ENCODE measurements at places on chromosomes 2 and 18.

- DNase-seq, result no peak
Observed at GRCh38 chr2:22798386-22798785, 586.6 kb upstream of the KLHL29 start.

DNA sequence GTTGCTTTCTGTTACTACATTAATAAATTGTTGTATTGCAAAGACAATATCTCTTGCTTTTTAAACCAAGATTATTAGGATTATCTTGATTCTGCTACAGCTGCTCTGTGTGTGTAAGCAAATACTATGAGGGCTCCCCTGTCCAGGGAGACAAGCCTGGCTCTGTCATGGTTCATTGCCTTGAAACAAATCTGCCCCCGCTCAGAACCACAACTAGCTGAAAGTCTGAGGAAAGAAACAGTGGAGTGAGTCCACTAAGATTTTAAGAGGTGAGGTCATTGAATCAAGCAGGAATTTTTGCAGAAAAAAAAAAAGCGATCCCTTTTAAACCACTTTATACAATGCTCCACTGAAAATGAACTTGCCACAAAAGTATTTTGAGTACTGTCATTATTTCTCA, 30.8 kb upstream of the LRRTM4 start:
- peak; percentile 81 for DNase-seq

DNA sequence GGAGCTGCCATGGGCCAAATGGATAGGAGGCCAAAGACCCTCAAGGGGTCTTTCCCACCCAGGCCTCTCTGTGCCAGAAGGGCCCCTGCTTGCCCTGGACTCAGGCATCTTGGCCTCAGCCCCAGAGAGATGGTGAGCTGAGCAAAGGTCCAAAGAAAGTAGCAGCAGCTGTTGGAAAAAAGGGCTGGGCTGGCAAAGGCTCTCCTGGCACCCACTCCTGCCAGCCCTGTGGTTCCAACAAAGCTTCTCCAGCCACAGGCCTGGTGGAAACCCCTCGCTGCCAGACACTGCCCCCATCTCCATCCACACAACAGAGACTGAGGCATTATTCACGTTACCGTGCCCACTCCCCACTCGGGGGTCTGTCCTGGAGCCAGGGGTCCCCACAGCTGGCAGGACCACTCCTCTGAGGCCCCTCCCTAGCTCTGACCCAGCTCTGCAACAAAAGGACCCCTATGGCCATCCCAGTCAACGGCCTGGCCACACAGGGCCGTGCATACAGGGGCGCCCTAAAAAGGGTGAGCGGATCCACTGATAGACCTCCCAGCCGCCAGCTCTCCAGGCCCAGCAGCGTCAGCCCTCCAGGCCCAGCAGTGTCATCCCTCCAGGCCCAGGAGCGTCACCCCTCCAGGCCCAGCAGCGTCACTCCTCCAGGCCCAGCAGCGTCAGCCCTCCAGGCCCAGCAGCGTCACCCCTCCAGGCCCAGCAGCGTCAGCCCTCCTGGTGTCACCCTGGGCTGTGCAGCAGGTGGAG, 10.1 kb downstream of the BIN1 start:
- DNase-seq, result no peak

- no peak for DNase-seq
Observed at GRCh38 chr2:26801328-26801727, 15.5 kb downstream of the CENPA start.

DNA sequence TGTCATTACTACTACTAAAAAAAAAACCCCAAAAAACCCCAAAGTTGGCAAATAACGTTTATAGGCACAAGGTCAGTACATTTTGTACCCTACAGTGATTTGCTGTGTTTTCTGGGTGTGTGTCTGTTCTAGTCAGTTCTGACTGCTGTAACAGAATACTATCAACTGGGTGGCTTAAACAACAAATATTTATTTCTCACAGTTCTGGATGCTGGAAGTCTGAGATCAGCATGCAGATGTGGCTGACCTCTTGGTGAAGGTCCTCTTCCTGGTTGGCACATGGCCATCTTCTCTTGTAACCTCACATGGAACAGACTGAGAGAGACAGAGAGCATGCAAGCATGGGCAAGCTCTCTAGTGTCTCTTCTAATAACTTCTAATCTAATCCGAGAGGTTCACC, 103.1 kb downstream of the CERS6 start:
- peak; percentile 7 for DNase-seq

DNA sequence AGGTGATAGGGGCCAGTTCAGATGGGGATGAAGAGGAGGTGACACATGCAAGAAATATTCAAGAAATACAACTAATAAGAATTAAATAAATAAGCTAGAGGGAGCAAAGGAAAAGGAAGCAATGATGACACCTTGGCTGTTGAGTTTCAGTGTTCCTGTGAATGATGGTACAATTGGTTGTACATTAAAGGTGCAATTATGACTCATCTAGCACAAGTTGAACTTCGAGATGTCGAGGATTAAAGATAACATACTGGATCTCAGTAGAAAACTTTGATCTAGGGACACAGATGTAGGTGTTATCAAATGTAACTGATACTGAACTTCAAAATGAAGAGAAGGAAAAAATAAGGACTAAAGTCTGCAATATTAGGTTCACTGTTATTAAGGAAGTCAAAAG, 760.6 kb upstream of the CHAC2 start:
- no peak for DNase-seq

DNA sequence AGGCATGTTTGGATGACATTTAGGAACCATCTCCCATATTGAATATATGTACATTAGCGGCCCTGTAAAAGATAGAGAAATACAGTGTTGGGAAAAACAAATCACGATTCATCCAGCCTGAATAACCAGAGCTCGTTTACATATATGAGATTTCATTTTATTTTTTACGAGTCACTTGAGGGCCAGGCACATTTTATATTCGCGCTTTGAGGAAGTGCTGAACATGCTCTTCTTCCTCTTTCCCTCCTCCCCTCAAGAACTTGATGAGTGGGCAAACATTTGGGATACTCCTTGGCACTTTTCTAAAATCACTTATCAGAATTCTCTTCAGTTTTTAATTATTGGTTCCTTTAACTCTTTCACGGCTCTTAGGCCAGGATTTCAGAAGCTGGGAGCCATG, 268.0 kb upstream of the TANK start:
- no peak for DNase-seq

DNA sequence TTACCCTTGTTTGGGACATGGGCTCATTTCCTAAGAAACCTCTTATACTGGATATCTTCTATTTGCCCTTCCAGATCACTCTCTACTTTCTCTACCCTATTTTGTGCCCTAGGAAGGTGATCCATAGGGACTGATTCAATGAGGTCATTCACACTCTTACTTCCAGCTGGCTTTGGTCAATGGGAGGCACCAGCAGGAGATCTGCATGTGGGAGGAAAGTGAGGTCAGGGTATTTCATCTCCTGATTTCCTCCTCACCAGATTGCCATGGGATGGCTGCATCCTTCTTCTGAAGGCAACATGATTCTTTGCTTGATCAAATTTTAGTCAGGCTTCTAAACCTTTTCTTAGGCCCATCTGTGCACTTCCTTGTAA, 15.2 kb downstream of the M1AP start:
- DNase-seq, result no peak

DNA sequence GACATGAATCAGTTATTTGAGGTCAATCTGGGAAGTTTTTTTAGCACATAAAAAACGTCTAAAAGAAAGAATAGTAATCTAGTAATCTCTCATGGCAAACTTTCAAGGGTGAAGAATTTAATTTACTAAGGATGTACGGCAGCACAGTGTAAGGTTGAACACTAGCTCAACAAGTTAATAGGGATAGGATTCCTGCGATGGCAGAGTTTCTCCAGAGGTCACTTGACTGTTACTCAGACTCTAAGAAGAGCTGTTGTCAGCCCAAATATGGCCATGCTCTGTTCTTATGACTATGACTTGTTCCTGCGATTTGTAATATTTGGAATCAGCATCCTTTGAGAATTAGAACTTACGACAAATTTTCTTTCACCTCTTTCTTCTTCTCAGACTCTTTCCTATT, 553.3 kb upstream of the TNP1 start:
- DNase-seq, result no peak

DNA sequence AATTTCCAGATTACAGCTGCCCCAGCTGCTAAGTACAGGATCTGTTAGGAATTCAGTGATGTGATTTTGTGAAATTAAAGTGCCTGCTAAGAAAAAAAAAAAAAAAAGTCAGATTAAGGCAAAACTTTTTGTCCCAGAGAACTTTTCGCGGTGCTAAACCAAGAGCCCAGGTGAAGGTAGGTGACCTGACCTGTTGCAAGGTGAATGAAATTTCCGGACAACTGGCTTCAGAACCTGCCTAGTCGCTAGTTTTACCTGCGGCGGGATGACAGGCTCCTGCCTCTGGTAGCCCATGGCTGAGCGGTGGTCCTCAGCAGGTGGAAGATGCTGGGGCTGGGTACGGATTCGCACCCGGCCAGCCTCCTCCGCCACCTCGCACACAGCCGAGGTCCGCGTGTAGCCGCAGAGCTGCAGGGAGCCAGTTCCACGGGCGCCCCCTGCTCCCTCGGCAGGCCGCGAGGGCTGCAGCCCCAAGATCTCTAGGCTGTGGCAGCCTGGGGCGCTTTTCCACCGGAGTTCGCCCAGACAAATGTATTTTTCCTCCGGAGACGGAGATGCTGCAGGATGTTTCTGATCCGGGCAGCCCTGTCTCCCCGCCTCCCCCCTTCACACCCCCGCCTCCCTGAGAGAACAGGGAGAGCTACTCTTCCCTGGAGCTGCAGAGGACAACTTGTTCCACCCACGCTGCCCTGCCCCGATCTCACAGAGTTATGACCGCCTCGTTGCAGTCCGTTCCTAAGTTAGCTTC, at the start of gene SLC38A11:
SLC38A11 (minus strand) TSS at position 572 of the 748 bp plus-strand sequence; CDS start at position 294, 278 bp downstream.
- no peak for DNase-seq

- DNase-seq, result peak; percentile 38
Observed at GRCh38 chr2:169765523-169765922, 31.9 kb downstream of the KLHL23 start.

DNA sequence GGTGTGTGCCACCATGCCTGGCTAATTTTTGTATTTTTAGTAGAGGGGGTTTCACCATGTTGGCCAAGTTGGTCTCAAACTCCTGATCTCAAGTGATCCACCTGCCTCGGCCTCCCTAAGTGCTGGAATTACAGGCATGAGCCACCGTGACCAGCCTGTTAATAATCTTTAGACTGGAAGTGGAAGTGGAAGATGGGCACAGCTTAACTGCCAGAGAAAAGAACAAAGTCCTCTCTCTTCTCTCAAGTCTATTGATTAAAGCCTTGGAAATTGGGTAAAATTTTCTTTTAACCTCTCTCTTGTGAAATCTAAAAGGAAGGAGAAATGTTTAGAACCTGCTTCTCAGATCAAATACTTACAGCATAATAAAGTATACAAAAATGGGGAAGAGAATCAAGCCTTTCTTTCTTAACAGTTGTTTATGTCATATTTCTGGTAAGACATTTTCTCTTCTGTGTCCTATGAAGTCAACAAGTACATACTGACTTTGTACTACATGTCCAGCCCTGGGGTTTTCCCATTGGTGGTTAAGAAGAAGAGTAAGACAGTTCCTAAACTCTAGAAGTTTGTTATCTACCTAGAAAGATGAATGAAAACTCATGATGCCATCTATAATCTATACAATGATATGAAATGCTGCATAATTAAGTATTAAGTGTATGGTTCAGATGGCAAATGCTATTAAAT, 4.6 kb downstream of the TMEM169 start:
- DNase-seq, result peak; percentile 15

DNA sequence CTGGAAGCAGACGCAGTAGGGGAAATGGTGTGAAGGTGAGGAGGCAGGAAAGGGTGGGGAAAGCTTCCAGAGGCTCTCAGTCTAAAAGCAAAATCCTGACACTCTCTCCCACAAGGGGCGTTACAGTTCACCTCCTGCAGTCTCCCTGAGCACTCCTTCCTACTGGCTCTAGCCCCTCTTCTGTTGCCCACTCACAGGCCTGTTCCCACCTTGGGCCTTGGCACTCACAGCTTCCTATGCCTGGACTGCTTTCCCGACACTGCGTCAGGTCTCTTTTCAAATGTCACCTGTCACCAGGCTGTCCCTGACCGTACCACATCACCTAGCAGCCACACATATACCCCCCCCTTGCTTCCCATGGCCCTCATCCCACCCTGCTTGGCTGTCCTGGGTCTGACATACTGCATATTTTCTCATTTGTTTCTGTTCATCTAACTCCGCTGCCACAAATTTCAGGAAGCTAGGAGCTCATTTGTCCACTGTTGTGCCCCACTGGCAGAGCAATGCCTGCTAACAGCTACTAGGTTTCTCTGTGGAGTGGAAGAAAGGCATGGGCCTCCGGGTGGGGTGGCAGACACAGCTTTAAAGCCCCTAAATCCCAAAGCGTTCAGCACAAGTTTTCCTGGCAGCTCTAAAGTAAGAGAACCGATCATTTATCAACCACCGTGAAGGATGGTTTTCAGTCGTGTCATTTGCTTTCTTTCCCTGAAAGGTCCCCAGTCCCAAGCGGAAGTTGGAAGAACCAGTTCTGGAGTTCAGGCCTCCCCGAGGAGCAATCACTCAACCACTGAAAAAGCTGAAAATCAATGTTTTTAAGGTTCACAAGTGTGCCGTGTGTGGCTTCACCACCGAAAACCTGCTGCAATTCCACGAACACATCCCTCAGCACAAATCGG, 118.8 kb downstream of the ZNF532 start:
- no peak for DNase-seq

DNA sequence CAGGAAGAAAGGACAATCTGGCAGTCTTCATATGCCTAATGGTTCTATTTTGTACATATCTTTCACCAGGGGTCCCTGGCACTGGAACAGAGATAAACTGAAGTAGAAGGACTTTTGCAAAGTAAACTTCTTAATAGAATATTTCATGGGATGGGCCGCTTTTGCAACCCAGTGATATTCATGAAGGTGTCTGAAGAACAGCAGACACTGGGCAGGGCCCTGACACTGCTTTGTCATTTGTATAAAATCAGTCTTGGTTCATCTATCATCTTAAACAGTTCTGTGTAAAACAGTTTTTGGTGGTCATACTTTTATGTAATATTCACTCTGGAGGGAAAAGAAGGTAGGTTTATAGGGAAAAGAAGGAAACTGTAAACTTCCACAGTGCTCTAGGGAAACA, 66.4 kb downstream of the TMEM200C start:
- no peak for DNase-seq

DNA sequence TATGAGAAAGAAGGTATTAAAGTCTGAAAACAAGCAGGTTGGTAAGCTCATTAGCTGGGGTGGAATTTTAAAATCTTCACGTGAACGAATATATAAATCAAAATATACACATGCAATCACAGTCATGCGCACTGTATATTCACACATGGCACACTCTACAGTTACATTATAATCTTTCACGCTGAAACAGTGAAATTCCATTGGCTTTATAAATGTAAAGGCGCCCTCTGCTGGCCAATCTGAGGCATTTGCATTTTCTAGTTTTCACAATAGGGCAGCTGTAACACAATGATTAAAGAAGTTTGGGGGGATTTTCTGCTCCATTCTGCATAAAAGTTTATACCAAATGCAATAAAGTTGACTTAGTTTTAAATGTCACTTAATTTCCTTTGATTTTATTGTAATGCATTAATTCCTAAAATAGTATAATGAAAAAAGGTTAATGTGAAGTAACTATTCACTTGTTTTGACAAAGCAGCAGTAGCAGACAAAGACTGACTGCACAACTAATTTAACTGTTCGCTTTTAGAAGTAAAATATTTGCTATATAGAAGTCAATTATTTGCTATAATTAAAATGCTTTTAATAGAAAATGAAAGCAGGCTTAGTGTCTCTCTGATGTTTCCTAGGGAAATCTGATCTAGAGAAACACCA, 17.2 kb downstream of the IFIH1 start:
- peak; percentile 13 for DNase-seq

GRCh38 chr2:150120326-150120955, 367.0 kb downstream of the RND3 start:
- no peak for DNase-seq

- DNase-seq, result no peak
Observed at GRCh38 chr2:25712455-25712854, 39.1 kb upstream of the DTNB start.
